Mesenteric fat pad (tissue), 1 donor: ENCODE measurements at places on chromosomes 11 and 22. TPM values are rescaled to one million over a fixed set of nuclear protein-coding genes. Genes with fewer than 3 reads are reported as not detected.

CHID1 gene
- total RNA-seq = 72.1 TPM

ALDH3B1 gene
- 14.6 TPM for total RNA-seq

LDHAL6A gene
- total RNA-seq = not detected

OR5A1 gene
- not detected for total RNA-seq

FGF4 gene
- not detected for total RNA-seq

DNA sequence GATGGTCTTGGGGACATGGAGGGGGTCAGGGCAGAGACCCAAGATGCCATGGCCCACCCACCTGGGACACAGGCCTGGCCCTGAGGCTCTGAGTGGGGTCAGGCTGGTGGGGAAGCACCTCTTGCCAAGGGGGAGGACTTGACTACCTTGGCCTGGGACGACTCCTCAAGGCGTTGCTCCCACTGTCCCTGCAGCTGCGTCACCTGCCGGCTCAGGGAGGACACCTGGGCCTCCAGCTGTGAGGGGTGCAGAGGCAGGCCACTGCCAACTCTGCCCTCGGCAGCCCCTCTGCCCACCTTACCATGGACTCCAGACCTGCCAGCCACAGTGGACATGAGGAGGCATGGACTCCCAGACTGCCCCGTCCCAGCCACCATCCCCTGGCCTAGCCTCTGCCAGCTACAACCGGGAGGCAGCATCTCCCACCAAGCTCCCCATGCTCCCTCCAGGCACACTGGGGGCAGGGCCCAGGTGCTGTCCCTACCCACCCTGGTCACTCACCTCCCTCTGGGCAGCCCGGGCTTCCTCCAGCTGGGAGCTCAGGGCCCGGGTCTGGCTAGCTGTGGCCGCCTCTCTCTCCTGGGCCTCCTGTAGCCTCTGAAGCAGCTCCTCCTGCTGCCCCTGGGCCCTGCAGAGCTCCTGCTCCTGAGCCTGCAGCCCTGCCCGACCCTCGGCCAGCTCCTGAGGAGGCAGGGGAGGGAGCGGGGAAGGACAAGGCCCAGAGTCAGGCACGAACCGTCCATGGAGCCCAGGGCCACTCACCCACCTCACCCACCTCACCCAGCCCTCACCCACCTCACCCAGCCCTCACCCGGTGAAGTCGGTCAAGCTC lies 8.6 kb downstream of the CDC42BPG start:
- DNase-seq = no peak

OR52H1 gene
- total RNA-seq = not detected

GRCh38 chr11:122126024-122126688 lies 10.1 kb upstream of the BLID start:
- no peak for DNase-seq

DNA sequence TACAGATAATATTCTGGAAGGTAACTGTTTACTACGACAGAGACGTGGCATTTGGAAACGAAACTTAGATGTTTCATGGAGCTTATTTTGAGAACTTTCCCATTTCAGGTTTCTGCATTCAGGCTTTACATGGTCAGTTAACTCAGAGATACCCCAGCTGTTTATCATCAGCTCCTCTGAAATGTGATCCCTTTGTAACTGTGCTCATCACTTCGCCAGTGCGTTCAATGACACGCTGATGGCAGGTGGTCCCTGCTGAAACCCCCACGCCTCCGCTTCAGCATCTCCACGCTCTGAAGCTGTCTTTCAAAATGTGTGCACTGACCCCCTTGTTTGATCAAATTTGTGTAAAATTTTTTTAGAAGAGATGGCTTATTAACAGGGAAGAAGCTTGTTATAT lies 30.5 kb downstream of the ALG12 start:
- DNase-seq = peak; percentile 53

GRCh38 chr22:49455595-49455994 lies 372.1 kb downstream of the BRD1 start:
- DNase-seq = no peak

- DNase-seq = no peak
These were observed 31.8 kb downstream of the YPEL1 start for GRCh38 chr22:21703684-21704316.

GRCh38 chr11:35183326-35183925 lies 44.5 kb downstream of the CD44 start:
- DNase-seq = no peak

GRCh38 chr22:17797721-17798559 lies 23.7 kb upstream of the BID start:
- DNase-seq = no peak

CHADL gene
- 2.9 TPM for total RNA-seq

GRCh38 chr11:75248924-75249256 lies 8.3 kb downstream of the TPBGL start:
- DNase-seq = peak; percentile 55

DNA sequence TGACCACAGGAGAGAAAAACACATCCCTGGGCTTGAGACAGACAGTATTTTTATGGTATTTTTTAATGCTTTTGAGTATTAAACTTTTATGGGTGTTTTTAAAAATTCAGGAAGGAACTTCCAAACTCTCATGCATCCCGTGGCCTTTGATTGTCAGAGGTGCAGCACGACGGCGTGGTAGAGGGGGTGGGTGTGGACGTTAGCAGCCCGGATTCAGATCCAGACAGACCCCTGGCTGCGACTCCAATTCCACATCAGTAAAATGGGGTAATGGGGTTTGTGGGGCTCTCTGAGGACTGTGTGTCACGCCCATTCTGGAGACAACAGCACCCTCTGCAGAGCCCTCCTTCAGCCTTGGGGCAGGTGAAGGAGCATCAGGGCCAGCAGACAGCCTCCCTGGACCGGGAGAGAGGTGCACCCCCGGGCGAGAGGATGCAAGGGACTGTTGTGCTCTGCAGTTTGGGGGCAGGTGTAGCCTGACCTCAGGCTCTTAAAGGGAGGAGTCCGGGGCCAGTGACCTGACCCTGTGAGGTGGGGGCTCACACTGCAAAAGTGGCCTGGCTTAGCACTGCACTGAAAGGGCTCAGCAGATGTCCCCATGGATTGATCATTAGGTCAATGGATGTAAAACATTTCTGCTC lies 1024.3 kb downstream of the TBC1D22A start:
- DNase-seq = no peak

DNA sequence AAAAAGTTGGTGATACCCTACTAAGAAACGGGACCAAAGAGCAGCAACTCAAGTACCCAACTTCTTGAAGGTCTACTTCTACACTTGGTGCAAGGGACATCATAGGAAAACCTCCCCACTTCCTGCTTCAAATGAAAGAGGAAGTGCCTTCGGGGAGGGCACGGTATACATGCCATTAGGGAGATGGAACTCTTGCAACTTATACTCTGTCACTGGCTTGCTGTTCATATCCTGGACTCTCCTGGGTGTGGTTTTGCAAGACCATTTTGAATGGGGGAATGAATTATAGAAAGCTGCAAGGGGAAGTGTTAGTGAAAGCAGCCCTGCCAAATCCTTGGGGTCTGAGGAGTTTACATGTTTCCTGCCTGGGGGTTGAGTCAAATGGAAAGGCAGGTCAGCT lies 41.9 kb downstream of the CSNK2A3 start:
- DNase-seq = no peak

GRCh38 chr11:31301549-31302510 lies 67.7 kb downstream of the DCDC1 start:
- DNase-seq = no peak

DNA sequence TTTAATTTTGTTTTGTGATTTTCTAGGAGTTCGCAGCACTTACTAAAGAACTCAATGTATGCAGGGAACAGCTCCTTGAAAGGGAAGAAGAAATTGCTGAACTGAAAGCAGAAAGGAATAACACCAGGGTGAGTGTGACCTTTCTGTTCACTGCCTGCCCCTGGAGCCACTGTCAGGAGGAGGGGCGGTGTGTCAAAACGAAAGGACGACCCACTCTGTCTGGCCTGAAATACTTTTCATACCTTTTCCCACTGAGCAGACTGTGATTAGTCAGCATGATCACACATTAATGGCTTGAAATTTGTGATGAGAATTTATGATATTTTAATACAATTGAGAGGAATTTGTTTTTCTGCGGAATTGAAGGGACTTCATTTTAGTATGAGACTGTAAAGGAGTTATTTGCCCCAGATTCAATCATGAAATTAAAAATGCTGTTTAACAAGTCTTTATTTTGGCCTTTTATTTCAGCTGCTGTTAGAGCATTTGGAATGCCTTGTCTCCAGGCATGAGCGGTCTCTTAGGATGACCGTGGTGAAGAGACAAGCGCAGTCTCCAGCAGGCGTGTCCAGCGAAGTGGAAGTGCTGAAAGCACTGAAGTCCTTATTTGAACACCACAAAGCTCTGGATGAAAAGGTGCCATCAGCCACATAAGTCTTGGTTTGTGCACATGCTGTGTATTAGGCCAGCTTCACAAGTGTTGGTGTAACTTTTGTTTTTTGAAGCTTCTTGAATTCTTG lies 54.1 kb downstream of the PPFIA1 start:
- no peak for DNase-seq
